ENCODE measurements at places on chromosomes 12 and 14. TPM values are rescaled to one million over a fixed set of nuclear protein-coding genes. Genes with fewer than 3 reads are reported as not detected.

DNA sequence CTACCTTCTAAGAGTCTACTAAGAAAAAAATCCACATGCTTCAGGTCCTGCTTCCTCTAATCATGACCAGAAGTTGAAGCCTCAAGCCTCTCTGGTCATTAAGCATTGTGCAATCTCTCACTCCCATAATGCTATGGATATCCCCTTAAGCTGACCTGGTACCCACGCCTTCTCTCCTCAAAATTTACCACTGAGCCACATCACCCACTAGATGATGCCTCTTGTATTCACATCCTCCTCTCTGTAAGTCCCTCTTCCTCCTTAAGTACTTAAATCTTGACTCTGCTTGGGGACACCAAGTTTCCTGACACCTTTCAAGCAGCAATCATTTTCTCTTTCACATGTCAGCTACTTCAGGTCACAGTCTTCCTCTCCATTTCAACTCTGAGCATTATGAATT is 9.8 kb downstream of the GALNT4 start:
- DNase-seq: no peak

DNA sequence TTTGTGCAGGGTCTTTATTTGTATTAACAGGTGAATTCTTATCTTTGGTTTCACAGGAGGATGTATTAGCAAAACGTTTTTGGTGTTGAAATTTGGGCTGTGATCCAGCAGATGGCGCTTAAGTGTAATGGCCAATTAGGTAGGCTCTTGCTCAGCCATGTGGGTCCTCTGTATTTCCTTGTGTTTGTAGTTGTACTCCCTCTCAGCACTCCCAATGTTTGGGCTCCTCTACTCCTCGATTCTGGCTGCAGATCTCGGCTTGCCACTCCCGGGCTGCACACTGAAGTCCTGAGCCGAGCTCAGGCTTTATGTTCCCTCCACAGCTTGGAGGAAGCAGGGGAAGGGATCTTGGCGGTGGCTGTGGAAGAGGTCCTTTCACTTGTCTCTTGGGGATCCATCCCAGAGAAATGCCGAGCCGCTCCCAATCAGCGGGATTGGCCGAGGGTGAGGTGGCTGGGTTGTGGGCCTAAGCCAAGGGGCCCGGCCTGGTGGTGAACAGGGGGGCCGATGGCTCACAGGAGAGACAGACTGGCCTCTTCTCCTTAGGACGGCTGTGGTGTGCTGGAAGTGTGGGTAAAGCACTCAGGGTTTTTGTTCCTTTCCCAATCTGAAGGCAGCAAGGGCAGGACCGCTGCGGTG is 133.7 kb downstream of the AEBP2 start:
- DNase-seq: no peak

DNA sequence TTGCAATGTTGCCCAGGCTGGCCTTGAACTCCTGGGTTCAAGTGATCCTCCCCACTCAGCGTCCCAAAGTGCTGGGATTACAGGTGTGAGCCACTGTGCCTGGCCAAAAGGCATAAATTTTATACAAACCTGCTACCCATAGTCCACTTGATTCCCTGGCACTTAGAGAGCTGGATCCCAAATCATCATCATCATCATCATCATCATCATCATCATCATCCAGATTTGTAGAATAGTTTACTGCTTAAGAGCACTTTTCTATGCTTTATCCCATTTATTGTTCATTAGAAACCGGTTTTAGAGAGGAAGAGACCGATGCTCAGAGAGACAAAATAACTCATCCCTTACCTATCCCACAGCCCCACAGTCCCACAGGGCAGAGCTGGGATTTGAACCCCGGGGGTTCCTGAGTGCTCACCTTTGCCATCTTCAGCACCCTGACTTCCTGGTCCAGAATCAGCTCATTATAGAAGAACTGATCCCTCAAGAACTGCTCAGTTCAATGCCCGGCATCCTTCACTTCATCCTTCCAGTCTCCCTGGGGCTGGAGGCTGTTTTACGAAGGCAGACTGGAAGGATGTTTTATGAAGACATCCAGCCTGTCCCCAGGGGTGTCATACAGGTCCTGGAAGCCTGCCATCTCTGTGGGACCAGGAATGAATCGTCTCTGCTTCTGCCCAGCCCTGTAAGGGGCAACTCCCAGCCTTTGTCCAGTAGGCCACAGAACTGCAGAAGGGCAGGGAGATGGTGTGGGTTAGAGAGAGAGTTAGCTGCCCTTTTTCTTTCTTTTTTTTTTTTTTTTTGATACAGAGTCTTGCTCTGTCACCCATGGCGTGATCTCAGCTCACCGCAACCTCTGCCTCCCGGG is 20.2 kb upstream of the OASL start:
- DNase-seq: no peak

DNA sequence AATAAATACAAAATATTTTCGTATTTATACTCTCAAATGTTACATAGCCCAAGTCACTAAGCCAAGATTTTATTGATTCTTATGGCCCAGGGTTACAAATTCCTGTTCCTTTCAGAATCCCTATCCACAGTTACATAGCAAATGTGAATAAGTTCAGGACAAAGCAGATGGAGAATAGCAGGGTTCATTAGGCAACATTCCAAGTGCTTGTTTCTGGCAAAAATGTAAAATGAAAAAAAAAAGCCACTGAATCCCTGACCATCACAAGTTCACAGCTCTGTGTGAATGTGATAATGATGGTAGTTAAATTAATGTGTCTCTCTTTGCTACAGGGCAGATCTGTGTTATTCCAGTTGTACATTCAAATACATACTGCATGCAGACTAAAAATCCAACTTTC is 74.6 kb downstream of the KCNC2 start:
- no peak for DNase-seq

GRCh38 chr12:43551279-43551970 is 578 bp downstream of the ADAMTS20 start:
- no peak for DNase-seq

DNA sequence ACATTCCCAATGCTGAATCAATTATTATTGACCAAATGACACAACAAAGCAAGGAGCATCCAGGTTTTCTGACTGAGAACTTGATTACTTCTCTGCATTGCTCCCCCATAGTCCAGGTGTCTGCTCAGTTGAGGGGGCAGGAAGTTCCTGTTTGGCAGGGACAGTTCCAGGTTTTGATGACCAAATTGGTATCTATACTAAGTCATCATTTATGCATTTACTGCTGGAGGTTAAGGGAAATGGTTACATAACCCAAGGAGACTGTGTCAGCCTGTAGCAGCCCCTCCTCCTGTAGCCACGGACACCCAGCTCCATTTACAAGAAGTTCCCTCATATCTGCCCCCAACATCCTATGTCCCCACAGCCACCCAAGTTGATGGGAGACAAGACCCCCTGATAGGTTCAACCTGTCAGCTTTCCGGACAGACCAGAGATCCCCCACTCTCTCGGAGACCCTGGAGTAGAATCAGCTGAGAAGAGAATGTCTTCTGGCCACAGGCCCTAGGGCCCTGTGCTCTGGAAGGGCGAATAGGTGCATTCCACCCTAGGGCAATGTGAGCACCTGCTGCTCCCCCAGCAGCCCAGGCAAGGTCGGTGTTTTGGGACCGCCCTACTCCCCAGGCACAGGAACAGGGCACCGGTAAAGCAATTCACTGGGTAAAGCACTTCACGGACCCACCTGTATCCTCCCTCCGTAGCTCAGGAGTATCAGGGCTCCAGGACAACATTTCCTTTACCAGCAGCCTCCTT is 23.6 kb downstream of the IRF2BPL start:
- DNase-seq: no peak

- DNase-seq: no peak
These were observed 36.8 kb downstream of the PPHLN1 start for GRCh38 chr12:42362647-42363260.

DNA sequence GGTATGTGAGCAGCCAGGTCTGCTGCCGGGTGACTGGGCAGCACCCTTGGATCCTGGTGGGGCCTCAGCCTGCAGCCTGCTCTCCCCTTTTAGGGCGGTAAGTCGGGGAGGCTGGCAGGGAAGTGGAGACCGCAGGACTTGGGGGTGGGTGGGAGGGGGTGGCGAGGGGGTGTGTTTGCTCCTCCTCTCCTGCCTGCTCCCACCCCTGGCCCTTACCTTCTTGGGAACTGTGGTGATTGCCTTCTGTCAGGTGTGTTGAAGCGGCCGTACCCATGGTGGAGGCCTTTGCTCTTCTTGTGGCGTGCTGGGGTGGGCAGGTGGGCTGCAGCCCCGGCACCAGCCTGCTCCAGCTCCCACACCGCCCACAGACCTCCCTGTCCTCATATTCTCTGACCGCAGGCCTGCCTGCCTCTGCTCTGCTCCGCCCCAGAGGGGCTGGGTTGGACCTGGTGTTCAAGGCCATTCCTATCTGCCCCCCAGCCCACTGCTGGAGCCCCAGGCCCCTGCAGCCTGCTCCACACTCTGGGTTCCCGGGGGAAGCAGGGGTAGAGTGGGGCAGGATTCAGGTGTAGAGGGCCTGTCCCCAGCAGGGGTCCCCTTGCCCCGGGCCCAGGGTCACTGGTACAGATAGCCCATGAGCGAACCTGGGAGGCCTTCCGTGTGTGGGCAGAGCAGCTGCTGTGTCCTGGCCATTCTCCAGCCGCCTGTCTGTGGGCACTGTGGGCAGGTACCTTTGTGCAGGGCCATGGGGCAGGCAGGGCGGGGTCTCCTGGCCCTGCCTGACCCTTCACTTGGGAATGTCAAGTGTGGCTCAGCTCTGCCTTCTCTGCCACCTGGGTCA is 5.2 kb downstream of the TEDC1 start:
- DNase-seq: no peak

DNA sequence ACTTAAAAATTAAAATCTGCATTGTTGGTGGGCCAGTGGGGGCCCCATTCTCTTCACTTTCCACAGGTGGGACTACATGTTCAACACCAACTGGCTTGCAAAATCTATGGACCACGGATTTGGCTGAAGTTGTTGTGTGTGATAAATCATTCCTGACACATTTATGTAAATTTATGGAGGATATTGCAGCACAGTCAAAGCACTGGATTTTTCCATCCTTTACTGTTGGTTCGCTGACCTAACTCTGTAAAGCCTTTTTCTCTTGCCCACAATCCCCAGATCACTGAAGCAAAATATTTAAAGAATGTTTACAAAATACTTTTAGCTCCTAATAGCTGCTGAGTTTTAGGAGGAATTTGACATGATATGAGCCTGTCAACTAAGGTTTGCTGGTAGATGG is 219.7 kb upstream of the PRICKLE1 start:
- DNase-seq: no peak

GRCh38 chr12:124675881-124676713 is 108.7 kb upstream of the NCOR2 start:
- no peak for DNase-seq

LMNTD1 gene
- total RNA-seq: not detected

TMEM253 gene
- total RNA-seq: 4.3 TPM

PPFIA2 gene
- total RNA-seq: 2.6 TPM

POTEG gene
- total RNA-seq: not detected

FGF23 gene
- 0.06 TPM for total RNA-seq

IL23A gene
- total RNA-seq: 0.49 TPM

GXYLT1 gene
- total RNA-seq: 9.6 TPM

Data from mucosa of gallbladder (tissue), 1 donor.